ENCODE measurements at places on chromosomes 2 and 18. TPM values are rescaled to one million over a fixed set of nuclear protein-coding genes. Genes with fewer than 3 reads are reported as not detected.
A peak's percentile ranks its signal among the peaks of the same experiment; 100 is the strongest.

DNA sequence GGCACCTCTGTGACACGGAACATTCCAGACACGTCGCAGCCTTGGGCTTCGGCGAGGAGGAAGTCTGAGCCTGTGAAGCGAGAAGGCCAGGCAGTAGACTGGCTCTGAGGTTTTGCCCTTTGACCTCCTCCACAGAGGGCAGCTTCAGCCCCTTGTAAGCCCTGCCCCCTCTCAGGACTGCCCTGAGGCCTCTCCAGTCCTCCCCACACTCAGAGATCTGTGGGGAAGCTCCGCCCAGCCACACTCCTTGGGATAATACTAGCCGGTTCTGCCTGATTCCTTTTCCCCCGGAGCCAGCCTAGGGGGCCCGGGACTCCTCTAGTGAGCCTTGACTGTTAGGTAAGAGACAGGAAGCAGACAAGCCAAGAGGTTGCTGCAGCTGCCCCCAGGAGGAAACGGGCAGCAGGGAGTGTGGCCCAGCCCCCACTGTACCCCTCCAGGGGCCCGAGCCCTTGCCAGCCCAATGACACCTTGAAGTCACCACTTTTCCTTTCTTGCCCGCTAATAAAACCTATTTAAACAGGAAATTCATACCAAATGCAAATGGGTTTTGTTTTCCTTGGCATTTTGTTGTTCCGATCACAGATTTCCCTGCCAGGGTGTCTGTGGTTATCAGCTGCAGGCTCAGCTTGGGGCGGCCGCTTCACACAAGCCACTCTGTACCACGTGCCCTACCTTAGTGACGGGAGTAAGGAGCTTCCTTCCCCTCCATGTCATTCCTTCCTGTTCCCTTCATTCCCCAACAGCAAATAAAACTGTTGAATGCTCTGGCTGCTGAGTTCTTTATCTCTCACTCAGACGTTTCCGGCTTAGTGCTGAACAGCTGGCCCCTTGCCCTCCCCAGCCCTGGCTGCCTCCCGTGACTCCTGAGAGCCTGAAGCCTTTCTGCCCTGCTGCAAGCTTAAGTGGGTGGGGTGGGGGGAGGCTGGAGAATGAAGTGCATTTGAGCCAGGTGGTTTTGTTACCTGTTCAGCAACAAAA is 124.7 kb downstream of the CABLES1 start:
- DNase-seq, result peak; percentile 30

GRCh38 chr2:16142383-16143361 is 202.3 kb downstream of the MYCN start:
- no peak for DNase-seq

DNA sequence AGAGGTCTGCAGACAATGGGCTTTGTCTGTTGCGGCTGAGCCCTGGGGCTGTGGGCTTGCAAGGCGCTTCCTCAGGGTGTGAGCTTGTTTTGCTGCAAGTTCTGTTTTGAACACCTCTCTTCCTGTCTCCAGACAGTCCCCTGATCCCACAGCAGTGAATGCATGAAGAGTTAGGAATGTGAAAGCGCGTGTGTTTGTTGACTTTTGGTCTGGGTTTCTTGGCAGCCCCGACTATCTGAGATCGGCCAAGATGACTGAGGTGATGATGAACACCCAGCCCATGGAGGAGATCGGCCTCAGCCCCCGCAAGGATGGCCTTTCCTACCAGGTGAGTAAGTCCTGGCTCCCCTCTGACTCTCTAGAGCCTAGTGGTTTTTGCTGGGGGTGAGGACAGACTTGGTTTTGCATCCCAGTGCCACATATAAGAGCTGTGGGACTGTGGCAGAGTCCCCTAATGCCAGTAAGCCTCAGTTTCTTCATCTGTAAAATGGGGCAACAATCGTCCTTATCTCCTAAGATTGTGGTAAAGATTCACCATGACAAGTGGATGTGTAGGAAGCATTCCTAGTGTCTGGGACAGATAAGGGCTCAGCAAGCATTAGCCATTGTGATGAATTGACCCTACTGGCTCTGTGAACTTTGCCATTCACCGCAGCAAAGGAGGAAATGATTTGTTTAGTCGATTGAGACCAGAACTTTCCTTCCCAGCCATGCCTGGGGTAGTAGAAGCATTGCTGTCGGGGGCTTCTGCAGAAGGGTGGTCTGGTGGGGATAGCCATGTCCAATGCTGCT is 3.0 kb downstream of the LBH start:
- peak; percentile 52 for DNase-seq

GRCh38 chr2:238202326-238203093 is 985 bp downstream of the ILKAP start:
- DNase-seq, result no peak

DNA sequence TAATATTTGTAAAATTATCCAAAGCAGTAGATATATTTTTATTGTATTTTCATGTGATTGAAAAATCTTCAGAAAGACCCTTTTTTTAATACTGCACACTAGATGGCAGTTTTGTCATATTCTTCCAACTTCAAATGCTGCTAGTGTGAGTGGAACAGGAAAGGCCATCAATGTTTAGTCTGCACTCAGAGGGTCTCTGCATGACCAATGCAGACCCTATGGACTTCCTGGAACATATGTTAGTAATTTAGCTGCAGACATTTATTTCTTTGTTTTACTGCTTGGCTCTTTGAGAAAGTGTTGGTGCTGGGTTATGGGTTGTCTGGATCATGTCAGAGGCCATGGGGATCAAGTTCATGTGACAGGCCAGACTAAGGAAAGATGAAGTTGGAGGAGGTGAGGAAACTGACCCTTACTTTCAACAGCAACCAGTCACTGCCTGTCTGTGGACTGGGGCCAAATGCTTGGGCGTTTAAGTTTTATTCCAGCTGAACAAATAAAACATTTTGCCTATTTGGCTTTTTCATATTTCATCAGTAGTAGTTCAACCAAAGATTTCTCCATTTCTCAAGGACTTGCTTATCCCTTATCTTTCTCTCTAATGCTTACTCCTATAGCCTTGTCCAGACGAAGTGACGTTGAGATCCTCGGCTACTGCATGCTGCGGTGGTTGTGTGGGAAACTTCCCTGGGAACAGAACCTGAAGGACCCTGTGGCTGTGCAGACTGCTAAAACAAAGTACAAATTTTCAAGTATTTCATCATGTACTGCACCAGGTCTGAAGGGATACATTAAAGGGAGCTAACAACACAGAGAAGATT is 84.8 kb downstream of the VRK2 start:
- DNase-seq, result no peak

DNA sequence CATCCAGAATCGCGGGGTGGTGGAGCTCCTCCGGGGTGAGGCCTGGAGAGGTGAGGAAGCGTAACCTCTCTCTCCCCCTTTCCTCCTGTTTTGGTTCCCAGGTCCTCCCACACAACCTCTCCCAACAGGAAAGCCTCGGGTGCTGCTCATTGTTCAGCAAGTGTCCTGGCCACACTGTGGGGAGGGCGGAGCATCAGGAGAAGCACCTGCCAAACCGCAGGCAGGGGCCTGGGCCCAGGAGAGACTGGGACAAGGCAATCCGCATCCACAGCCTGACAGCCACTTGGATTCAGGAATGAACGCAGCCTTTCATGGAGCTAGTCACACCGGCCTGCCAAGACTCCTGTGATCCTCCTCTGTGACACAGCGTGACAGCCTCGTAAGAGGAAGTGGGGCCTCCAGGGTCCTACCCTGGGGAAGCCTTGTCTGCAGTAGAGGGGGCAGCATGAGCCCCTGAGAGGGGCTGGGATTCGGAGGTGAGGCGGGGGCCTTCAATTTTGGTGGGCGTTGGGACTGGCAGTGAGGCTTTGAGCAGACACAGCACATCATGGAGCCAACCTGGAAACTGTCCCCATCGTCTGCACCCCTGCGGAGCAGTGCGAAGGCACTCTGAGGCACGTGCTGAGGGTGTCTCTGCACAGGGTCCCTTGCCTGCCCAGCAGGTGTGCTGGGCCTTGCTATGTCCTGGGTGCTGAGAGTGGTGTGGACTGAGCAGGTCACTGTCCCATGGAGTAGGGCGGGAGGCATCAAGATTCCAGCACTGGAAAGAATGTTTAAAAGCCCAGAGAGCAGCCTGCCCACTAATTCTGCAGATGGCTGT is 62.2 kb downstream of the EDAR start:
- DNase-seq, result no peak

The GATA6 gene
- total RNA-seq, result 92.8 TPM

DNA sequence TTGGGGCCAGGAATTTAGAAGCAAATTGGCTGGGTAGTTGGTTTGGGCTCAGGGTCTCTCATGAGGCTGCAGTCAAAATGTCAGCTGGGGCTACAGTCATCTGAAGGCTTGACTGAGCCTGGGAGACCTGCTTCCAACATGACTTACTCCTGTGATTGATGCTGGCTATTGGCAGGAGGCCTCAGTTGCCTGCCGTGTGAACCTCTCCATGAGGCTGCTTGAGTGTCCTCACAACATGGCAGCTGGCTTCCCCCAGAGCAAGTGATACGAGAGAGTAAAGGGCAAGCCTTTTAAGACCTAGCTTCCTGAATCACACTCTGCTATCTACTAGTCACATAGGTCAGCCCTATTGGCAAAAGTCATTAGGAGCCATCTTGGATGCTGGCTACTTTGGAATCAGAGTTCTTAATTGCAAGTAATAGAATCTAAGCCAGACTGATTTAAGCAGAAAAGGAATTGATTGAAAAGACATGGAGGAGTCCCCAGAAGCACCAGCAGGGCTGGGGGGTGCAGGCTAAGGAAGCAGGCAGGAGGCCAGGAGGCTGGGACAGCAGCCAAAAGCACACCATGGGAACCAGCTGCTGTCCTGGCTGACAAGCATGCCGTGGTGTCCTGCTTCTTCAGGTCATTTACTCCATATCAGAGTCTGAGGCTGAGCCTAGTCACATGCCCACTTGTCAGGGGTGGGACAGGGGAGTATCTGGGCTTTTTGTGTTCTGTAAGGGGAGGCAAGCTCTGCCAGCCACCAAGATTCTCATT is 7.8 kb upstream of the GIGYF2 start:
- DNase-seq, result no peak

DNA sequence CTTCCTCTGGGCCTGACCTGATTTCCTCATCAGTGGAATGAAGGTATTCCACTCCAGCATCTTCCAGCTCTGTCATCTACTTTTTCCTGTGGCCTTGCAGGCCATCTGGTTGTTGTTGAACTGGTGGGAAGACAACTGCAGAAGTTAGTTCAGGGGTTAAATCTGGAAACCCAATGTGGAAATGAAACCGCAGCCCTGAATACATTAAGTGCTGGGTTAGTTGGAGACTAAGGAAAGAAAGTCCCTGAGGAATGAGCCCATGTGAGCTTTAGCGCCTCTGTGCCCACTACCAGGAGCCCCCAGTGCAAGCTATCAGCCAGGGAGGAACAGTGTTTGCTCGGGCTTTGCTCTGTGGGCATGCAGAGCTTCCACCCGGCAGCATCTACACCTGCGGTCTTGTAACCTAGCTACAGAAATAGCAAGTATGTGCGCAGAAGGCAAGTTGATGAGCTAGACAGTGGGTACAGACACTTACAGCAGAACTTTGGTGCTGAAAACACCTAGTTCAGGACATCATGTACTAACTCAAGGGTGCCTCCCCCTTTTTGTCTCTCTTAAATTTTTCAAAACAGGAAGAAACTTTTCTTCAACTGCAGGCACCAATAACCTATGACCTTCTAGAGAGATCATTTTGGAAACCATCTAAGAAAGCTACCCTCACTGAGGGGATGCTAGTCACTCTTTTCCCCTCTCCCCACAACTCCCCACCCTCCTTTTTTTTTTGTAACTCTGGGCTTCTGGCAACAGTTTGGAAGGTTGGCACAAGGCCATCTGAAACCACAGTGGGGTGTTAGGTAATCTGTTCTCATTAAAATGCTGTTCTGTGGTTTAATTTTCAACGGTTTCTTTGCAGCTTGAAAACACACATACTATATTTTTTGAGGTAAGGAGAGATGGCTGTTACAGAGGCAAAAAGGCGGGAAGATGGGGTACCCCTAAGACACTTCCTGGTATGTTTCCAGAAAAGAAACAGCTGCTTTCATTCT is 18.3 kb upstream of the CXCR4 start:
- DNase-seq, result no peak

The CYP26B1 gene
- 20.8 TPM for total RNA-seq

DNA sequence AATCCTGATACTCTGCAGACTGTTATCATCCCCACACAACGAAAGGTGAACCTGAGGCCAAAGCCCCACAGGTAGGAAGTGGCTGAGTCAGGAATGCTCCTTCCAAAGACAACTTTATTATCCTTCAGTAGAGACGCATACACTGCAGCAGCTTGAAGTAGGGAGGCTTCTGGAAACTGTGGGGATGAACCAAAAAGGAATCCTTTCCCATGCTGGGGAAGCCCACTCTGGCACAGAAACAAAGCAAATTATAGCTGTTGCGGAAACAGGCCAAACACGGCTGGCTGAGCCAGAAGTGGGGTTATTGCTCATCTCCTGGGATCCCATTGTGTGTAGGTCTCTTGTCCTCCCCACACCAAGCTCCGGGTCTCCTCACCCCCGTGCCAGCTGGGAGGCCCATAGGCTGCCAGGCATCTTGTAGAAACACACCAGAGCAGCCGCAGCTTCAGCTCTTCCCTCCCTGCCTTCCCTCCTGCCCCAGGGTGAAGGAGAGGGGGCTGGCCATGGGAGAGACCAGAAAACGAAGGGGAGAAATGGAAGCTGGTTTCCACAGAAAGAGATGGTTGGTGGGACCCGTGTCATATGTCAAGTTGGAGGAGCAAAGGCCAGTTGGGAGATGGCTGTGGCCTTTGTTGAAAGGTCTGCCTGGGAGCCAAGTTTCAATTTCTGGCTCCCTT is 176.9 kb upstream of the NABP1 start:
- no peak for DNase-seq

GRCh38 chr2:239376351-239376750 is 24.5 kb downstream of the HDAC4 start:
- no peak for DNase-seq
